Mesenchymal stem cell (in vitro differentiated cells and primary cell): ENCODE measurements at places on chromosomes 16 and 17.

- no peaks in the 10 kb centered on the region for H3K4me1 ChIP-seq
- no peaks in the 10 kb centered on the region for H3K27me3 ChIP-seq
- no peak overlapping the region for H3K27ac ChIP-seq
- no peaks in the 10 kb centered on the region for H3K36me3 ChIP-seq
- H3K4me3 ChIP-seq, result no peak overlapping the region
Measured at GRCh38 chr17:55577687-55578086, 66.4 kb upstream of the SMIM36 start.

GRCh38 chr16:69199382-69199781 is 12.4 kb downstream of the SNTB2 start:
- no peaks in the 10 kb centered on the region for H3K27me3 ChIP-seq
- no peak overlapping the region for H3K4me3 ChIP-seq
- DNase-seq, result peak; percentile 55
- peaks cover 4% of the 10 kb centered on the region for H3K4me1 ChIP-seq

- no peak overlapping the region for H3K4me3 ChIP-seq
- H3K4me1 ChIP-seq, result peaks cover 7% of the 10 kb centered on the region
Measured at GRCh38 chr17:15900871-15901270, 44.1 kb upstream of the ADORA2B start.

GRCh38 chr16:20707461-20707860 is 10.0 kb upstream of the ACSM1 start:
- no peaks in the 10 kb centered on the region for H3K36me3 ChIP-seq
- H3K4me1 ChIP-seq, result no peaks in the 10 kb centered on the region
- no peak overlapping the region for H3K4me3 ChIP-seq
- no peak overlapping the region for H3K27ac ChIP-seq
- no peak for DNase-seq

- H3K4me3 ChIP-seq, result no peak overlapping the region
- no peaks in the 10 kb centered on the region for H3K36me3 ChIP-seq
- DNase-seq, result no peak
- no peak overlapping the region for H3K27ac ChIP-seq
Measured at GRCh38 chr17:39949028-39949427, 13.8 kb upstream of the GSDMA start.

GRCh38 chr16:88058817-88059216 is 107.6 kb downstream of the BANP start:
- no peak overlapping the region for H3K4me3 ChIP-seq
- no peak for DNase-seq
- no peak overlapping the region for H3K27ac ChIP-seq
- H3K27me3 ChIP-seq, result no peaks in the 10 kb centered on the region

GRCh38 chr17:82985973-82986372 is 93.4 kb upstream of the METRNL start:
- peaks cover 14% of the 10 kb centered on the region for H3K4me1 ChIP-seq
- H3K4me3 ChIP-seq, result no peak overlapping the region
- no peaks in the 10 kb centered on the region for H3K27me3 ChIP-seq
- no peak overlapping the region for H3K27ac ChIP-seq
- DNase-seq, result peak; percentile 26
- H3K36me3 ChIP-seq, result no peaks in the 10 kb centered on the region

DNA sequence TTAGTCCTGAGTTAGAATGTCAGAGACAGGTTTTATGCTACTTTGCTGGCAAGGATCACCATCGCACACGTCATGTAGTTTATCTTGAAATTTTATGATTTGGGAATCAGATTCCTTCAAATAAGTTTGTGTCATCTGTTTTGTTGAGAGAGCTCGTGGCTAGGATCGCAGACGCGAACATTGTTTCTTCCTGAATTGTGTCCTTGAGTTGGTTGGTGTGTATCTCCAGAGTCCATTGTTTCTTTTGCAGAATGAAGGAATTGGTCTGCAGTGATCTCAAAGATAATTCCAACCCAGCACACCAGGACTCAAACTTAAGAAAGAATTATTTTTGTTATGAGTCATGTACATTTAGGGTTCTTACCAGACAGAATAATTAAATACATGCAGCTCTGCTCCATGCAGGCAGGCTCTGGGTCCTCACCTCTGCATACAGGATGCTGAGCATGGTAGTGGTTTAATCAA is 51.6 kb downstream of the PRKCA start:
- H3K4me3 ChIP-seq, result no peak overlapping the region
- H3K27me3 ChIP-seq, result no peaks in the 10 kb centered on the region
- DNase-seq, result no peak
- peaks cover 20% of the 10 kb centered on the region for H3K4me1 ChIP-seq
- no peak overlapping the region for H3K27ac ChIP-seq
- no peaks in the 10 kb centered on the region for H3K36me3 ChIP-seq

GRCh38 chr17:56824503-56824902 is 9.2 kb downstream of the C17orf67 start:
- no peaks in the 10 kb centered on the region for H3K27me3 ChIP-seq
- peak overlapping the region; percentile 74 for H3K27ac ChIP-seq
- H3K4me1 ChIP-seq, result peaks cover 10% of the 10 kb centered on the region
- no peak overlapping the region for H3K4me3 ChIP-seq
- peaks cover 4% of the 10 kb centered on the region for H3K36me3 ChIP-seq

DNA sequence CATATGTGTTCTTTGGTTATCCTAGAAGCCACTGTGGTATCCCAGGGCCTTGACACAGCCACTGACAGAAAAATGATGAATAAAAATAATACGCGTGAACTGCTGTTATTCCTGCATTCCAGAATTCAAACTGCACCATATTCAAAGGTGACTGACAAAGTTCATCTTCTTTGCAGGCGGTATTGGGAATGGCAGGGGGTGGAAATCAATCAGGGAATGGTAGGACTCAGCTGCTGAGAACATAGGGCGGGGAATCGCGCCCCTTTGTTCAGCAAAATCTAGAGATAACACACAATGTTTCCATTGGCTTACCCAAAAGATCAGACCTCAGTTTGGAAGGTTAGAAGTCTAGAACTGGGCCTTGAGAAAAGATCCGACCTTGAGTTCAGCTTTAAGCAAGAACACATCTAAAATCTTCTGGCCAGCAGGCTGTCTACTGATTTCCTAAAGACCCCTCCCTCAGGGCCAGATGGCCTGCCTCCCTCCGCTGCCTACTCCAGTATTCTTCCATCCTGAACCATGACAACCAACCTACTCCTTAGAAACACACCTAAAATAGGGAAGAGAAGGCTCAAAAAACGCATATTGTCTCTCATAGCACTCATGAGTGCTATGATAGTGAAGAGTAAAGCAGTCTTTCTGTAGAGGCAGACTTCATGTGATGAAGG is 34.1 kb downstream of the CDK5R1 start:
- no peak overlapping the region for H3K4me3 ChIP-seq
- no peaks in the 10 kb centered on the region for H3K27me3 ChIP-seq
- no peak for DNase-seq

DNA sequence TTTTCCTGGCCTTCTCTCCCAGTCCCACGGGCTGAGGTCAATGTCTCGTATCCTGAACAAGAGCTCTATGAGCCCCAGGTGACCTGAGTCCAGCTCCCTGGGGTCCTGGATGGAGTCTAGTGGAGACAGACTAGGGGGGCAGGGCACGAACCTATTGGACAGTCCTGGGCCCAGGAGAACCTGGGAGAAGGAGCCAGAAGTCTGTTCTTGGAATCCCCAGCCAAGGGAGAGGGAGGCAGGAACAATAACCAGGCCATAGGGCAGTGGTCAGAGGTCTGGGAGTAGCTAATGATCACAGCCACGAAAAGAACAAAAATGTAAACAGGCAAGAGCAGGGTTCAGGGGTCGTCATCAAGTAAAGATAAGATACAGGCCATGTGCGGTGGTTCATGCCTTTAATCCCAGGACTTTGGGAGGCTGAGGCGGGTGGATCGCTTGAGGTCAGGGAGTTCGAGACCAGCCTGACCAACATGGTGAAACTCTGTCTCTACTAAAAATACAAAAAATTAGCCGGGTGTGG is 60.8 kb downstream of the COPRS start:
- H3K27me3 ChIP-seq, result no peaks in the 10 kb centered on the region
- H3K27ac ChIP-seq, result no peak overlapping the region
- H3K4me1 ChIP-seq, result no peaks in the 10 kb centered on the region
- no peak overlapping the region for H3K4me3 ChIP-seq

DNA sequence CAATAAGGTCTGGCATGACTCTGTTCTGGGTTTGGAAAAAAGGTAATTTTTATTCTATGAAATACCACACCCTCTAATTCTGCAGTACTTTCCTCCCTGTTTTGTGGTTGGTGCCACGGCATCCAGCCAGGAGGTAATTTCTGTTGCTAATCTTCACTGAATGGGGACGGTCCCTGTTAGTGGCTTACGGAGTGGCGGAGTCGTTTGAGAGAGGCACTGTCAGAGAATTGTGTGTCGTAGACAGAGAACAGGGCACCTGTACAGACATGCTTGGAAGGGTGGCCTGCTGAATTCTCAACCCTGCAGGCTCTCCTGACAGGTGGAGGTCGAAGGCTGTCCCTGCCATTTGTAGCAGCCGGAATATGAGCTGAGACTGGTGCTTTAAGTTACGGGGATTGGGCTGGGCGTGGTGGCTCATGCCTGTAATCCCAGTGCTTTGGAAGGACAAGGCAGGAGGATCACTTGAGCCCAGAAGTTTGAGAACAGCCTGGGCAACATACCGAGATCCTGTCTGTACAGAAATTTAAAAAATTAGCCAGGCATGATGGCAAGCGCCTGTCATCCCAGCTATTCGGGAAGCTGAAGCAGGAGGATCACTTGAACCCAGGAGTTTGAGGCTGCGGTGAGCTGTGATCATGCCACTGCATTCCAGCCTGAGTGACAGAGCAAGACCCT is 33.2 kb downstream of the EEF2K start:
- no peak overlapping the region for H3K27ac ChIP-seq
- peaks cover 9% of the 10 kb centered on the region for H3K36me3 ChIP-seq
- H3K4me1 ChIP-seq, result no peaks in the 10 kb centered on the region
- no peak for DNase-seq
- no peaks in the 10 kb centered on the region for H3K27me3 ChIP-seq

DNA sequence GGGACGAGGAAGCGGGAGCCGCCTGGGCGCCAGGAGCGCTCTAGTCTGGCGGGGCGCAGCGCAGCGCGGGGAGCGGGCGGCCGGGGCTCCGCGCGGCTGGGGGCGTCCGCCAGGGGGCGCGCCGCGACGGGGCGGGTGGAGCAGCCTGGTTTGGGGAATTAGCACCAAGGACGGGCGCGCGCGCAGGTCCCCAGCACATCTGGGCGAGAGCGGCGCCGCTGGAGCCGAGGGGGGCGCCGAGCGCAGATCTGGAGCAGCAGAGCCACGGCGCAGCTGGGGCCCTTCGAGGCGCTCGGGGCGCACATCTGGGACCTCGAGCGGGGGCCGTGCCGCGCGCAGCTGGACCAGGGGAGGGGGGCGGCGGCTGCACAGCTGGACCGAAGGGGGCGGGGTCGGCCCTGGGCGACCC is at the start of gene NXPH3:
Gene NXPH3, plus strand, starts transcription at position 193 of the 409 bp plus-strand sequence. CDS start 349 bp downstream, outside the sequence.
- peak; percentile 39 for DNase-seq
- no peak within 1 kb of the TSS for H3K27ac ChIP-seq
- peaks cover 63% of the 10 kb centered on the region for H3K27me3 ChIP-seq

- H3K27ac ChIP-seq, result no peak overlapping the region
- peaks cover 9% of the 10 kb centered on the region for H3K4me1 ChIP-seq
- no peak overlapping the region for H3K4me3 ChIP-seq
- no peaks in the 10 kb centered on the region for H3K36me3 ChIP-seq
Measured at GRCh38 chr17:27807567-27808470, 7.5 kb upstream of the NOS2 start.

DNA sequence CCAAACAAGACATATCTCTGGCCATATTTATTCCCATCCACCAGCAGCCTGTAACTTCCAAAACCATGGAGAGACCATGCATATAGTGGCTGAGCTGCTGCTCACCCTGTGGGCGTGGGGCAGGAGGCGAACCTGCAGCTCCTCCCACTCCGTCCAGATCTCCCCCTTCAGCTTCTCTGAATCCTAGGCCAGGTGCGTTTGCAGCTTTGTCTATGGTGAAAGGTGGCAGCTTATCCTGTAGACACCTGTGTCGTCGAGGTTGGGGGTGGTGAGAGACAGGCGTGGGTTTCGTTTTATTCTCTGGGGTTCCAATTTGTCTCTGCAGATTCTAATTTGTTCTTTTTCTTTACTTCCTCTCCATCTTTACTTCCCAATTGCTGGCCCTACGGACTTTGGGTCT is 9.7 kb upstream of the ANKS4B start:
- H3K36me3 ChIP-seq, result no peaks in the 10 kb centered on the region
- peaks cover 38% of the 10 kb centered on the region for H3K27me3 ChIP-seq
- H3K4me3 ChIP-seq, result no peak overlapping the region
- H3K4me1 ChIP-seq, result no peaks in the 10 kb centered on the region
- no peak overlapping the region for H3K27ac ChIP-seq

DNA sequence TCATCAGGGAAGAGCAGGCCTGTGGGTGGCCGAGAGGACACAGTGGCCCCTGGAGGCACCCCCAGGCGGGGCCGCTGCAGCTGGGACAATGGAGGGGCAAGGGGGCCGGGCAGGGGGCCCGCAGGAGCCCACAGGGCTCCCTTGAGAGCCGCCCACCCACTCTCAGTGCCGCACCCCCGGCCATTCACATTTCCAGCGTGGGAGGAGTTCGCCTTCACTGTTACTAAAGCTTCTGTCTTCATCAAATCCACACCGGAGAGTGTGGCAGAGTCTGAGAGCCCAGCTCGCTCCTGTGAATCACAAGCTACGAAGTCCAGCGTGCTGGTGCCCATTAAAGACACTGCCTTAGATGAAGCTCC is 20.9 kb upstream of the PVALEF start:
- no peak overlapping the region for H3K4me3 ChIP-seq
- peaks cover 14% of the 10 kb centered on the region for H3K27me3 ChIP-seq

DNA sequence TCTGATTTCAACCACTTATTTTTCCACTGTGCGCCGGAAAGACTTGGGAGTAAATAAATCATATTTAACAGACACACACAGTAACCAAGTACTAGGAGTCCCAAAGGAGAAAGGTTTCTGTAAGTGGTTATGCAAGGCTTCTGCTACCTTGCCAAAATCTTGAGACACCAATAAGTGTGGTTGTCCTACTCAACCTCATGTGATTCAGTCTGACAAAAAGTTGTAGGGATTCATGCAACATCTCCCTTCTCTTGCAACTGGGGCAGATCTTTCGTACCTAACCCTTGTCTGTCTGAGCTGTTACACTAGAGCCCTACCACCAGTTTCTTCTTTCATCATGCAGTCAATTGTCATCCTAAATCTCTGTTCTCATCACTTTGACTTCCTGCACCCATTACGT is 69.9 kb upstream of the NUDT7 start:
- H3K27ac ChIP-seq, result no peak overlapping the region
- H3K36me3 ChIP-seq, result no peaks in the 10 kb centered on the region
- H3K4me3 ChIP-seq, result no peak overlapping the region
- H3K4me1 ChIP-seq, result no peaks in the 10 kb centered on the region
- no peak for DNase-seq
- no peaks in the 10 kb centered on the region for H3K27me3 ChIP-seq

DNA sequence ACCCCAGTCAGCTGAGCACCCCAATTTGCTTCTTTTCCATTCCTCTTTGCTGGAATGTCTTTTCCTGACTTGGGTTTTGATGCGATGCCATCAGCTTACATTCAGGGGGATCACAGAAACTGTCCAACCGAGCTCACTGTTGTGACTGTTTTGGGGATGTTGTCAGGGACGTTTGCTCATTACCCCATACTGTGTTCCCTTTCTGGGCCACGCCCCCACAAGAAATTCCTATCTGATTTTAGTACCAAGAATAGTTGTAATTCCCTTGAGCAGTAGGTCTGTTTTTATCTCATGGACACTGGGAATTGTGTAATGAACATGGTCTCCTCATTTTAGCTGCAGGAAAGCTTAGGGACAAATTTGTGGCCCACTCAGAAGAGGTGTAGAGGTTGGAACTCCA is 2.6 kb upstream of the NTN1 start:
- H3K27me3 ChIP-seq, result peaks cover 69% of the 10 kb centered on the region
- H3K4me3 ChIP-seq, result no peak overlapping the region
- peaks cover 22% of the 10 kb centered on the region for H3K4me1 ChIP-seq
- no peak overlapping the region for H3K27ac ChIP-seq
- no peaks in the 10 kb centered on the region for H3K36me3 ChIP-seq

GRCh38 chr16:66524601-66525164 is 25.2 kb downstream of the TK2 start:
- no peak for DNase-seq
- H3K27ac ChIP-seq, result peak overlapping the region; percentile 7
- peaks cover 26% of the 10 kb centered on the region for H3K4me1 ChIP-seq
- H3K36me3 ChIP-seq, result peaks cover 70% of the 10 kb centered on the region
- no peaks in the 10 kb centered on the region for H3K27me3 ChIP-seq
